Activated T-helper 2 cell treated with anti-CD3 and anti-CD28 coated beads, Interferon-gamma antibody, Interleukin-2, Interleukin-4, amounts not matched to agents 10 μg/mL and 5 μg/mL and 100 μg/mL, durations not matched to agents 14 hours and 24 hours and 36 hours (primary cell): ENCODE measurements at places on chromosomes 12 and 14. TPM values are rescaled to one million over a fixed set of nuclear protein-coding genes. Genes with fewer than 3 reads are reported as not detected.

DNA sequence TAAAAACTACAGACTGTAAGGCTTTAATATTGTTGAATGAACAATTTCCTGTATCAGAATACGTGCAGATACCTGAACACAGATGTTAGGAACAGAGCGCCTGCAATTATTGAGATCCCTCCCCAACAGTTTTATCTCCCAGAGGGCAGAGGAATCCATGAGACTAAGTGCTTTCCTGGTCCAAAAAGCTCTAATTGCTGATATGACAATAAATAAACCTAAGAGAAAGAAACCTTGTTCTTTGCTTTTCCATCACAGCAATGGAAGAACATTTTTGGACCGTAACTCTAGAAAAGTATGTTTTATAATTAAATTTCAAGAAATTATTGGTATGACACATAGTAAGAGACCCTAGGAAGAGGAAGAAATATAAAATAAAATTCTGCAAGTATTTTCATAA, 13.0 kb upstream of the KRT83 start:
- no peak for DNase-seq

- peak; percentile 28 for DNase-seq
Observed at GRCh38 chr12:6570264-6570887, 2.3 kb upstream of the NOP2 start.

Gene BCL2L14
- total RNA-seq = 1.2 and 1.4 TPM in 2 replicates

GRCh38 chr14:104870368-104871144, 5.5 kb downstream of the CEP170B start:
- no peak for DNase-seq

Gene KIF26A
- 0.28 and 0.34 TPM in 2 replicates for total RNA-seq

Gene SOAT2
- not detected in 2 replicates for total RNA-seq

DNA sequence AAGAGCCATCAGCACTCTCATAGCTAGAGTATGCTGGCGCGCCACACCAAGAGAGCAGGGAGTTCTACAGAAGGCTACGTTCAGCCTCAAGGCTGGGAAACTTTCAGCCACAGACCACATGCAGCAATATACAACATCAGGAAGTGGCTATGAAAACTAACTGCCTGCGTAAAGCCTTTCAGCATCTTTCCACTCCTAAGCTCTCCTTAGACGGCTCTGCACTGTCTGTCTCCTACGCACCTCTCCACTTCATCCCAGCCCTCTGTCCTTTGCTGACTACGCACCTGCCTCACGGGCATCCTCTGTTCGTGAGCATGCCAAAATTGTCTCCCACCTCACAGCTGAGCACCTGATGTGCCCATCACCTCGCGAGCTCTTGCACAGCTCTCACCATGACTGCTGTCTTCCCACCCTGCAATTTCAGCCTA, 9.7 kb downstream of the MPHOSPH9 start:
- DNase-seq = peak; percentile 60
